CD4-positive, alpha-beta T cell treated with Interferon alpha-2 for 1 hour (primary cell): ENCODE measurements at places on chromosomes 12 and 14.

DNA sequence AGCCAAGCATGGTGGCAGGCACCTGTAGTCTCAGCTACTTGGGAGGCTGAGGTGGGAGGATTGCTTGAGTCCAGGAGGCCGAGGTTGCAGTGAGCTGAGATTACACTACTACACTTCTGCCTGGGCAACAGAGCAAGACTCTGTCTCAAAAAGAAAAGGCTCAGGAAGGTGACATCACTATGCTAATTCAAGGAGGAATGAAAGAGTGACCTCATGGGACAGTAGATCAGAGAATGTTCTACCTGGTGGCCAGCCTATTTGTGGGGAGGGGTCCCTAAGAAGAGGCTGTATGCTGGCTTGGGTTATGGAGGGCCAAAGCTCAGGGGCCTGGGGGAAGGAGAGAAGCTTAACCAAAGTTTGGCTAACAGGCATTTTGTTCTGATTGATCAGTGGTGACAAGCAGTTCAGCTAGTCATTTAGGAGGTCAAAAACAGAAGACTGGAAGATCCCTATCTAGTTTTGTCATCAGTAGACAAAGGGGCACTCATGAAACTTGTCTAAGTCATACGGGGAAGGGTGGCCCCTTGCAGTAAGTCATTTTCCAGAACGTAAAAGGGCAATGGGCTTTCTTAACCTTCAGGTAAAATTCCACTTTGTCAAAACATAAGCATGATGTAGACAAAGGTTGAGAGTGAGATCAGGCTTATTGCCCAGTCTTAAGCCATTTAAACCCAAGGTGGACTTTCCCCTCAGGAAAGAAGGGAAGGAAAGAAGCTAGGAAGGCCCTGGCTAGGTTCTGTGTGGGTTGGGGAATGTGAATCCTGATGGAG is 60.8 kb upstream of the EEA1 start:
- no peak for DNase-seq

- no peak for DNase-seq
Observed at GRCh38 chr12:846421-846820, 94.0 kb downstream of the WNK1 start.

- DNase-seq, result peak; percentile 2
Observed at GRCh38 chr12:79689477-79690141, 1.2 kb downstream of the PAWR start.

- no peak for DNase-seq
Observed at GRCh38 chr12:57547288-57548012, 458 bp upstream of the DCTN2 start.

DNA sequence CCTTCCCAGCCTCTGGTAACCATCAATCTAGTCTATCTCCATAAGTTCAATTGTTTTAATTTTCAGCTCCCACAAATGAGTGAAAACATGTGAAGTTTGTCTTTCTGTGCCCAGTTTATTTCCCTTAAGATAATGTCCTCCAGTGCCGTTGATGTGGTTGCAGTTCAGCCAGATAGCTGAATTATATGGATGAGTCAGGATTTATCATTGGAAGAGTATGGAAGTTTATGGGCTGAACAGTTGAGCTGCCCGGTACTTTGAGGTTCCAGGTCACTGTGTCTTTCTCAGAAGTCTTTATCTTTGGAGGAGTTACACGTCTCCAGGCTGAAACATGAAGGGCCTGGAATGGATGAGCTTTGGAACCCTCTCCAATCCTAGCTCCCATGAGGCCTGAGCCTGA is 120.1 kb downstream of the ASCL4 start:
- DNase-seq, result no peak

- DNase-seq, result no peak
Observed at GRCh38 chr12:51460519-51460918, 35.9 kb downstream of the SLC4A8 start.

DNA sequence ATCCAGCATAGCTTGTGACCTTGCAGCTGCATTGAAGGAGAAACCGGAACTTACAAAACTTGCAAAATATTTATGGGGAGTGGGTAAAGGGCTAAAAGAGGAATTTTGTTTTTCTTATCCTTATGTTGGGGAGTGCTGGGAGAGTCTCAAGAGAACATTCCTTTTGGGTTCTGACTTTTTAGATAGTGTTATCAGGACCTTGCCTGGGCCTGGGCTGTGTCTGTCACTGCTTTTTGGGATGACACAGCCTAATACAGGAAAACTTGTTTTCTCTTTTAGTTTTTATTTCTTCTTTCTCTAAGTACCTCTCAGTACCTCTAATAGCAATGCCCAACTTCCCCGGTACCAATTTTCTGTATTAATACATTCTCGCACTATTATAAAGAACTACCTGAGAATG is 850.6 kb downstream of the RPS29 start:
- DNase-seq, result no peak

- no peak for DNase-seq
Observed at GRCh38 chr12:131065279-131065678, 111.6 kb downstream of the ADGRD1 start.

- no peak for DNase-seq
Observed at GRCh38 chr14:61602733-61603077, 92.6 kb upstream of the HIF1A start.

DNA sequence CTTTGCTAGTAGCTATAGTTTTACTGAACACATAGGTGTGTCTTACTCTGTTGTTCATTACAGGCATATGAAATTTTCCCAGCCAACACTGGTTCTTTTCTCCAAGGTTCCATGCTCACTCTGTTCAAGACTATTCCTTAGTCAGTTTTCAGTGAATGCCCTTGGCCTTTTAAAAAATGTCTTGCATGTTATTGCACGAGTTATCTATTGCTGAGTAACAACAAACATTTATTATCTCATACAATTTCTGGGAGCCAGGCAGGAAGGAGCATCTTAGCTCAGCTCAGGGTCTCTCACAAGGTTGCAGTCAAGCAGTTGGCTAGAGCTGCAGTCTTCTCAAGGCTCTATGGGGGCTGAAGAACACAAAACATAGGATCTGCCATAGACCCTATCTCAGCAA is 223.5 kb downstream of the BTG1 start:
- DNase-seq, result no peak
